Stimulated activated CD4-positive, alpha-beta T cell treated with anti-CD3 and anti-CD28 coated beads, Interleukin-4, amount 100 ng/mL, for 24 hours (primary cell): ENCODE measurements at places on chromosomes 5 and 9.

- no peak for DNase-seq
Observed at GRCh38 chr5:93192087-93192486, 388.9 kb downstream of the NR2F1-AS1 start.

GRCh38 chr5:149453618-149454415 is 74.7 kb upstream of the IL17B start:
- DNase-seq = no peak

DNA sequence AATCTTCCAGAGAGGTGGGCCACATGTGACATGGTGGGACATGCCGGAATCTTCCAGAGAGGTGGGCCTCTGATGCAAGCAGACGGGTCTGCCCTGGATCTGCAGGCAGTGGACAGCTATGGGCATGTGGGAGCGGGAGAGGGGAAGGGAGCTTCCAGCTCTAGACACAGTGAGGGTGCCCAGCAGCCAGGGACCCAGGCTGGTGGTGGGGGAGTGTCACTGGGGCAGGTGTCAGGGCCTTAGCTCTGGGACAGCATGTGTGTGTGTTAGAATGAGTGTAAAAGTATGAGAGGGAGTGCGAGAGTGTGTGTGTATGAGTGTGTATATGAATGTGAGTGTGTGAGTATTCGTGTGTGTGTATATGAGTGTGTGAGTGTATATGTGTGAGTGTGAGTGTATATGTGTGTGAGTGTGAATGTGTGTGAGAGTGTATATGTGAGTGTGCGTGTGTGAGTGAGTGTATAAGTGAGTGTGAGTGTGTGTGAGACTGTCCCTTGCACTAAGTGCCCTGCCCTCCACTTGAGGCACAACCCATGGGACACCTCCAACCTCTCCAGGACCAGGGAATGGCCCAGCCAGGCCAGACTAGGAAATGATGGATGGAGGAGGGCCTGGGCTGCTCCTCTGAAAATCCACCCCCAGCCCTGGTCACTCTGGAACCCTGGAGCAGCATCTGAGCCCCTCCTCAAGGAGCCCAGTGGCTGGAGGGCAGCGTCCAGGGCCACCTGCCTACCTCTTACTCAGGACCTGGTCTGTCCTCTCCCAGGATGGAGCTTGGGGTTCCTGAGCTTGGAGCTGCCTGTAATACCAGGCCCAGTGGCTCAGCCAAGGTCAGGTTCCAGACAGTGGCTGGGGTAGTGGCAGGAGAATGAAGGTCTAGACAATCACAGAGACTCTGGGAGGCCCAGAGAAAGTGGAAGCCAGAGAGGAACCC is 122.2 kb downstream of the C9orf50 start:
- DNase-seq = no peak

GRCh38 chr5:90911169-90911568 is 352.6 kb downstream of the ADGRV1 start:
- DNase-seq = no peak

DNA sequence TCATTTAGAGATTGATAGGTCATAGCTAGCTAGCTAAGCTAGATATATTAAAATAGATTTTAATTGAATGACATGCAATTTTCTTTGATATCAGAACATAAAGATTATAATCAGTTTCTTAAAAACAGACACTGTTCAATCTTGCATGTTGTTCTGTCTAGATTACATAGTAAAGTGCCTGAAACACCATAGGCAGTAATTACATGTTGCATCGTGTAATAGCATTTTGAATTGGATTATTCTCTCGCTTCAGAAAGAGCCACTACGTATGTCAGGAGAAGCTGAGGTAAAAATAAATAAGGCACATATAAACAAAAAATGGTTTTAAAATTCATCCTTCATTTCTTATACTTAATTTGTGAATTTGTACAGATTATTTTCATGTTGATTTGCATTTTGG is 148.0 kb upstream of the CDH12 start:
- DNase-seq = no peak

- no peak for DNase-seq
Observed at GRCh38 chr9:8732367-8733075, 932.9 kb upstream of the DMAC1 start.

GRCh38 chr5:137736496-137736895 is 607 bp upstream of the KLHL3 start:
- no peak for DNase-seq

DNA sequence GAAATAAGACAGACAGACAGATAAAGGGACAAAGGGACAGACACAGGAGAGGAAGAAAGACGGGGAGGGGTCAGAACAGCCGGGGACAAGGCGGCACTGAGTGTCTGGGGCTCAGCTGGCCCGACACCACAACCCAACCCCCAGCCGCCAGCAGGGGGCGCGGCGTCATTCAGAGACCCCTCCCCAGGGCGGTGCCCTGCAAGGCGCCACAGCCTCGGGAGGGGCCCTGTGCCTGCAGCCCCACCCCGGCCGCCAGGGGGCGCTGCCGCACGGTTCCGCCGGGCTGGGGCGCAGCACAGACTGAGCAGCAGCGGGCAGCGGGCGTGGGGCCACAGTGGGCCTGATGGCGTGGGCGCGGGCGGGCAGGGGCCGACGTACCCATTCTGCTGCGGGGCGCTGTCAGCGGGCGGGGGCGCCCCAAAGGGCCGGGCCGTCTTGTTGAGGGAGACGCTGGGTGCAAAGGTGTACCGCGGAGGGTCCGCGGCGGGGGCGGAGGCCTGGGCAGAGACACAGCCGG is 5.9 kb downstream of the PDLIM7 start:
- no peak for DNase-seq

- DNase-seq = no peak
Observed at GRCh38 chr9:117334101-117334500, 80.8 kb downstream of the ASTN2 start.

- no peak for DNase-seq
Observed at GRCh38 chr5:124634228-124634739, 112.2 kb downstream of the ZNF608 start.

DNA sequence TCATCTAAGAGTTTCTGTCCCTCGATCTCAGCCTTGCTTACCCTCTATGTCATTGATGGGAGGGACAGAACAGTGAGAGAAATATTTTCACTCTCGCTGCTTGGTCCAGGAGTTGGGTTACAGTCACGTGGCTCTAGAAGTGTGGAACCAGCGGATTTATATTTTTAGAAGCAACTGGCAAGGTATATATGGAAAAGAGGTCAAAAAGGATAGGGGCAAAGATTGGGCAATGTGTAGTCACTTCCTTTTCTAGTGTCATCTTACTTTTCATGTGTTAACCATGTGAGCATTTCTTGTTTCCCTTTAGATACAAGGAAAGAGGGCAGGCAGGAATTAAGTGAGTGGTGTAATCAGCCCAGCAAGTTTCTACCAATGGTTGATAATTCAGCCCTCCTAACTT is 111.5 kb upstream of the ZNF366 start:
- no peak for DNase-seq

- no peak for DNase-seq
Observed at GRCh38 chr5:74371621-74372020, 268.9 kb downstream of the ENC1 start.
